ENCODE measurements at places on chromosomes 13 and 19.

- DNase-seq = no peak
These were observed 6.7 kb downstream of the TM9SF2 start for GRCh38 chr13:99507986-99508385.

- DNase-seq = peak; percentile 12
These were observed 93.3 kb downstream of the PIBF1 start for GRCh38 chr13:72875233-72875632.

DNA sequence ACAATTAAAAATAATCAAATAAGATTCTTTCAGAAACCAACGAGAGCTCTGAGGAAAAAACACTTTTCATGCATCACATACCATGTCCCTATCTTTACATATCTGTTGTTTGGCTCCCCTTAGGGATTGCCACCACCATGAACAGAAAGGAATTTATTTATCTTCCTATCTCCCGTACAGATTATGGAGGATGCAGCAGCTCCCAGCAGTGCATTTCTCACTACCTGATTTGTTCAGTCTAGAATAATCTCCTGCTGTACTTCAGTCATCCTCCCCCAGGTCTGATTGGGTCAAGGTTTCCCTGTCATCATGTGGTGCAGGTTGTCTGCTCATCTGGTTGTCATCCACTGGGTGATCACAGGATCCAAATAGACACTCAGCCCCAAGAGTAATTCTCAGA lies 451.3 kb downstream of the OXGR1 start:
- no peak for DNase-seq

- DNase-seq = no peak
These were observed 380.0 kb upstream of the SGCG start for GRCh38 chr13:22800526-22801401.

- DNase-seq = peak; percentile 98
These were observed 4.6 kb downstream of the MIDN start for GRCh38 chr19:1252821-1253513.

GRCh38 chr19:2554856-2555255 lies 78.9 kb downstream of the GADD45B start:
- DNase-seq = peak; percentile 26
